ENCODE measurements at places on chromosomes 13 and 19.
A peak's percentile ranks its signal among the peaks of the same experiment; 100 is the strongest.

- no peak for DNase-seq
Observed at GRCh38 chr13:113761136-113761535, 2.1 kb downstream of the TMEM255B start.

DNA sequence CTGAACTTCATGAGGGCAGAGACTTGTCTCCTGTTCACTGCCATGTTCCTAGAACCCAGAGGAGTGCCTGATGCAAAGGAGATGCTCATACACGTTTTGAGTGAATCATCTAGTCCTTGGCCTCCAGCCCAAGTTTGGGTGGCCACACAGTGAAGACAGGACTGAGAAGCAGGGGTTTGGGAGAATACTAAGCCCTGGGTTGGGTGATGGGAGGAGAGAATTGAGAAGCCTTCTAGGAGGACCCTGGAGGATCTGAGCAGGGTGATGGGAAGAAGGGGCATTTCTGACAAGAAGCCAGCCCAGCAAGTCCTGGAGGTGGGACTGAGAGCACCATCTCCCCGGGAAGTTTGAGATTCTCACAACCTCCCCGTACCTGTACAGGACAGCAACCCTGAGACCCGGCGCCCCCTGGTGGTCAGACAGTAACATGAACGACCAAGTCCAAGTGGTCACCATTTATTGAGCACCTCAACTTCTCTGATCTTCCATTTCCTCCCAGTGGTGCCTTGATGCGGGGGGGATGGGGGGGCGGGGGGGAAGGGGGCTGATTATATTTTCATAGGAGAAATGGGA is 11.0 kb downstream of the CTU1 start:
- peak; percentile 41 for DNase-seq

- DNase-seq: peak; percentile 81
Observed at GRCh38 chr19:44988896-44989556, 12.2 kb upstream of the RELB start.

DNA sequence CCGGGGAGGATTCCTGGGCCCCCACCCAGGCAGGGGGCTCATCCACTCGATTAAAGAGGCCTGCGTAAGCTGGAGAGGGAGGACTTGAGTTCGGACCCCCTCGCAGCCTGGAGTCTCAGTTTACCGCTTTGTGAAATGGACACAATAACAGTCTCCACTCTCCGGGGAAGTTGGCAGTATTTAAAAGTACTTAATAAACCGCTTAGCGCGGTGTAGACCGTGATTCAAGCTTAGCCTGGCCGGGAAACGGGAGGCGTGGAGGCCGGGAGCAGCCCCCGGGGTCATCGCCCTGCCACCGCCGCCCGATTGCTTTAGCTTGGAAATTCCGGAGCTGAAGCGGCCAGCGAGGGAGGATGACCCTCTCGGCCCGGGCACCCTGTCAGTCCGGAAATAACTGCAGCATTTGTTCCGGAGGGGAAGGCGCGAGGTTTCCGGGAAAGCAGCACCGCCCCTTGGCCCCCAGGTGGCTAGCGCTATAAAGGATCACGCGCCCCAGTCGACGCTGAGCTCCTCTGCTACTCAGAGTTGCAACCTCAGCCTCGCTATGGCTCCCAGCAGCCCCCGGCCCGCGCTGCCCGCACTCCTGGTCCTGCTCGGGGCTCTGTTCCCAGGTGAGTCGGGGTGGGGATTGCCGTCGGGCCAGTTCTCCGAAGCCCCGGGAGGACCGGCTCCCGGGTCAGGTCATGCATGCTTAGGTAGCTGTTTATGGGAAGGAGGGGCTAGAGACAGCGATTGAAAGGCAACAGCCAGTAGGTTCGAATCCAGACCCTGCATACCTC is at the start of gene ICAM1:
ICAM1 (plus strand) TSS at position 505 of the 779 bp plus-strand sequence; CDS start at position 545, 40 bp downstream.
- peak; percentile 5 for DNase-seq

GRCh38 chr13:93279982-93280381 is 53.4 kb downstream of the GPC6 start:
- no peak for DNase-seq

- DNase-seq: no peak
Observed at GRCh38 chr13:113357529-113357928, 6.4 kb downstream of the GRTP1 start.
